ENCODE measurements at places on chromosomes 2 and 18.
A peak's percentile ranks its signal among the peaks of the same experiment; 100 is the strongest.

- no peak for DNase-seq
Observed at GRCh38 chr2:49514201-49514600, 359.9 kb upstream of the FSHR start.

DNA sequence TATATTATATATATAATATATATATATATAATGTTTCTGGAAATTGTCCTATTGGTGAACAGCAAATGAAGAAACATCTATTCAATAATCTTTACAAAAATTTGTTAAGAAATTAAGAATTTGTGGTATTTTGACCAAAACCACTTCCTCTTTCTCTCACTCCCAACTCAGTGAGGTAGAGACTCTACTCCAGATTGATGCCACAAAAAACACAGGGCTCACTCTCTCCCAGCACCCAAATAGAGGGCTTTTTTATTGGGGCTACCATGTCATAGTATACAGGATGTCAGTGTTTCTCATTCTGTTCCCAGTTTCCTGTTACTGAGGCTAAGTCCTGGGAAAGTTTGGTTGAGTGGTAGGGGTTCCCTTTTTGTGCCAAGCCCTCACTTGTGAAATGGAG lies 1155.4 kb downstream of the BCL11A start:
- DNase-seq: no peak

DNA sequence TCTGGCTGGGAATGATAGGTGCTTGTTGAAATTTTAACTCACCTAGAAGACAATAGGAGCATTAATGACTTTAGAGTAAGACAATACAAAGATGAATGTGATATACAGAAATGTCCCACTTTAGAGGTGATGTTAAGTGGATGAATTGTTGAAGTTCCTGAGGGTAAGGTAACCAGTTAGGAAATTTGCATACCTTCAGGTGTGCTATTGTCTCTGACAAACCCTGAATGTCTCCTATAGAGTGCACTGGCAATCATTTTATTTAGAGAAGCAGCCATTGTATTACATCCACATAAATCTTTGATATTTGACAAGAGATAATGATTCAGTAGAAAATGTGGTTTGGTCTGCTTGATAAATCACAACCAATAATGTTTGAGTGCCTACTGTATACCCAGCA lies 228.5 kb downstream of the RNF144A start:
- DNase-seq: no peak

- DNase-seq: no peak
Observed at GRCh38 chr2:3641181-3641580, 16.8 kb upstream of the ALLC start.

GRCh38 chr2:42909966-42910365 lies 117.6 kb upstream of the HAAO start:
- no peak for DNase-seq

DNA sequence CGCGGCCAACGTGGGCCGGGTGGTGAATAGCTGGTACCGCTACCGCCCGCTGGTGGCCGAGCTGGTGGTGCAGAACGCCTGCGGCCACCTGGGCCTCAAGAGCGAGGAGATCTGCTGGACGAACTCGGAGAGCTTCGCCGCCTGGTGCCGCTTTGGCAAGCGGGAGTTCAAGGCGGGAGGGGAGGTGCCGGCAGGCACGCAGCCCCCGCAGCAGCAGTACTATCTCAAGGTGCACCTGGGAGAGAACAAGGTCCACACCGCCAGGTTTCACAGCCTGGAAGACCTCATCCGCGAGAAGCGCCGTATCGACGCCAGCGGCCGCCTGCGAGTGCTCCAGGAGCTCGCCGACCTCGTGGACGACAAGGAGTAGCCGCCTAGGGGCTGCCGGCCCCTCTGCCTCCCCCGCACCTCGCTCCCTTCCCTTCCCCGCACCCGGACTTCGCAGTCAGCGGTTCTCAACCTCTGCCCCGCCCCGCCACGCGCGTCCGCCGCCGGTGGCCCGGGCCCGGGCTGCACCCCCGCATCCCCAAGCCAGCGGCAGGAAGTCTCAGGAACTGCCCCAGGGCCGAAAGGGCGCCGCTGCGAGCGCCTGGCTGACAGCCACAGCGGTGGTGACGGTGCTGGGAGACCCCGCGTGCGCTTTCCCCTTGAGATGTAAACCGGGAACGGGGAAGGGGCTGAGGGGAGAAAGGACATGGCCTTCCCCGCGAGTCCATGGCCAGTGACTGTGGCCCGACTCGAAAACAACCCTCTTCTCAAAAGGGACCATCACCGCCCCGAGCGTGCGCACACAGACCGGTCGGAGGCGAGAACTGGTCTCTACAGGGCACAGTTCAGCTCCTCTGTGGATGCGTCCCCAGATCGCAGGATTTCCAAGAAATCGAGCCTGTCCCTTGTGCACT lies 2.2 kb downstream of the LRATD1 start:
- no peak for DNase-seq

GRCh38 chr2:23900133-23900532 lies 26.8 kb downstream of the ATAD2B start:
- no peak for DNase-seq

GRCh38 chr18:13308369-13308768 lies 89.8 kb downstream of the LDLRAD4 start:
- no peak for DNase-seq

DNA sequence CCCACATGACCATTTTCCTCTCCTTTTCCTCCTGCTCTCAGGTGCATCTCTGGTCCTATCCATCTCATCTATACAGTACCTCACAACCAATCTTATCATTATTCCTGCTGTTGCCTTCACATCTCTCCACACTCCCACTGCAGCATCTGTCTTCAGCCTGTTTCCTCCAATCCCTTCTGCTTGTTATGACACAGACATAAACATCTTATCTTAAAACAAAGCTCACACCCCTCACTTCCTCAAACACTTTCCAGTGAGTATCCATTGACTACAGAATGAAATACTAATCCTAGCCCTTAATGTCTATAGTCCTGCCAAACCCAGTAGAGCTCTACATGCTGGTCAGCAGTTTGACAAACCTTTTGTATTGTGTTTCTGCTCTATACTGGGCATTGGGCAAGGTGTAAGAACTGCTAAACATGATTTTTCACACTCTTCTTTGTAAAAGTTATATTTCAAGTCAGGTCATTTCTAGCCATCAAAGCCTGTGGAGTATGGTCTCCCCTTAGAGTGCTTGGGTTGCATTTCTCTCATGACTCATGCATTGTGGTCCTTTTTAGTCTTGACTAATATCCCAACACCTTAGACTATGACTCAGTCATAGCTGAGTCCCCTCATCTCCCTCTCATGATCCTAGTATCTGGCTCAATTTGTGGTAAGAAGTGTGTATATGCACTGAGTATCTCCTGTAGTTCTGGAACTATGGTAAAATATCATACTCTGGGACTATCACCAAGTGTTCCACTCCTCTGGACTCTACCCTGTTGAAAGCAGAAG lies 187.0 kb downstream of the CYRIA start:
- no peak for DNase-seq

GRCh38 chr2:10817413-10817812 lies 4.8 kb upstream of the PDIA6 start:
- no peak for DNase-seq

GRCh38 chr2:70994009-70994698 lies 519 bp downstream of the TEX261 start:
- peak; percentile 38 for DNase-seq
